ENCODE measurements at places on chromosomes 12 and 14. TPM values are rescaled to one million over a fixed set of nuclear protein-coding genes. Genes with fewer than 3 reads are reported as not detected.

GRCh38 chr12:44334347-44334746, 498.5 kb downstream of the TMEM117 start:
- H3K4me1 ChIP-seq, result no peaks in the 10 kb centered on the region
- no peaks in the 10 kb centered on the region for H3K36me3 ChIP-seq
- H3K27me3 ChIP-seq, result no peaks in the 10 kb centered on the region
- H3K27ac ChIP-seq, result no peak overlapping the region

LGR5 gene
- 1.6 TPM for total RNA-seq

MYL2 gene
- total RNA-seq, result not detected

DIO2 gene
- 14.4 TPM for total RNA-seq

DNA sequence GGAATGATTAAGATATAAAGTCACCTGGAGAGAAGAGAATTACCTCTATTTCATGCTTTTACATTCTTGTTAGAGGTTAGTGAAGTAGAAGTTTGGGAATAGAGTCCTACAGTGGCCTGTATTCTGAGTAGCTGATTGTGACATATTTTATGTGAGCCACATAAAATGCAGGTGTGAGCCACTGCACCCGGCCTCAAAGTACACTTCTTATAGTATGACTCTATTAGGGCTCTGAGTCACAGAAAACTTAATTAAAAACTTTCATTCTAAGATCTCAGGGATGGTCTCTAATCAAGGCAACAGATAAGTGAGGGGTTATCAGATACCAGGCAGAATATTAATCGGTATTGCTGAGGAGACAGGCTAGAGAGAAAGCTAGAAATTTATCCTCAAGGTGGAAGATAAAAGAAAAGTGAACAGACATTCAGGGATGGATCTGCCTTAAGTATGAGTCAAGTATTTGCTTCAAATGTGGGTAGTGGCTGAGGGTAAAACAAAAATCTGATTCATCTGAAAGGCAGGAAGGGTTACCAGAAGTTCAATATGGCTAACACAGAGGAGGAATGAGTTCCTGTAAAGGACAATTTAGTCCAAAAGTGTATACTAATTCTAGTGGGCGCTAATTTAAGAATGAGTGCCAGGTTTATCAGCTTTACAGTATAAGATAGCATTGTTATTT, 5.5 kb upstream of the G2E3 start:
- no peak overlapping the region for H3K27ac ChIP-seq
- H3K4me1 ChIP-seq, result no peaks in the 10 kb centered on the region
- no peaks in the 10 kb centered on the region for H3K27me3 ChIP-seq
- DNase-seq, result no peak

TMEM63C gene
- total RNA-seq, result 0.26 TPM

SERPINA9 gene
- total RNA-seq, result not detected

GRCh38 chr12:109270494-109270893, 38.6 kb downstream of the FOXN4 start:
- no peak overlapping the region for H3K4me3 ChIP-seq
- no peaks in the 10 kb centered on the region for H3K4me1 ChIP-seq
- DNase-seq, result no peak
- no peaks in the 10 kb centered on the region for H3K36me3 ChIP-seq
- no peak overlapping the region for H3K27ac ChIP-seq
- no peaks in the 10 kb centered on the region for H3K27me3 ChIP-seq

DNA sequence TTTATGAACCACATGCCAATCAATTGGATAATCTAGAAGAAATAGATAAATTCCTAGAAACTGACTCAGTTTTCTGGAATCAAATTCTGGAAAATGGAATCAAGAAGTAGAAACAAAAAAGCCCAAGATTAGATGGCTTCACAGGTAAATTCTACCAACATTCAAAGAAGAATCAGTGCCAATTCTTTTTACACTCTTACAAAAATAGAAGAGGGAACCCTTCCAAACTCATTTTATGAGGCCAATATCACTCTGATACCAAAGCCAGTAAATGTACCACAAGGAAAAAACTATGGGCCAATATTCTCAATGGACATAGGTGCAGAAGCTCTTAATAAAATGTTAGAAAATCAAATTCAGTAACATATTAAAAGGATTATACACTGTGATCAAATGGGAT, 35.7 kb upstream of the MYRFL start:
- peaks cover 7% of the 10 kb centered on the region for H3K36me3 ChIP-seq
- no peak for DNase-seq
- H3K4me3 ChIP-seq, result no peak overlapping the region
- H3K4me1 ChIP-seq, result no peaks in the 10 kb centered on the region

All from aorta (tissue), 5 donors.